Dermis blood vessel endothelial cell (primary cell): ENCODE measurements at places on chromosomes 12 and 14. TPM values are rescaled to one million over a fixed set of nuclear protein-coding genes. Genes with fewer than 3 reads are reported as not detected.

COX8C gene
- total RNA-seq = 0.23 TPM in 1 of 2 replicates, not detected in the other

TNFAIP2 gene
- 65.1 and 94.6 TPM in 2 replicates for total RNA-seq

DNA sequence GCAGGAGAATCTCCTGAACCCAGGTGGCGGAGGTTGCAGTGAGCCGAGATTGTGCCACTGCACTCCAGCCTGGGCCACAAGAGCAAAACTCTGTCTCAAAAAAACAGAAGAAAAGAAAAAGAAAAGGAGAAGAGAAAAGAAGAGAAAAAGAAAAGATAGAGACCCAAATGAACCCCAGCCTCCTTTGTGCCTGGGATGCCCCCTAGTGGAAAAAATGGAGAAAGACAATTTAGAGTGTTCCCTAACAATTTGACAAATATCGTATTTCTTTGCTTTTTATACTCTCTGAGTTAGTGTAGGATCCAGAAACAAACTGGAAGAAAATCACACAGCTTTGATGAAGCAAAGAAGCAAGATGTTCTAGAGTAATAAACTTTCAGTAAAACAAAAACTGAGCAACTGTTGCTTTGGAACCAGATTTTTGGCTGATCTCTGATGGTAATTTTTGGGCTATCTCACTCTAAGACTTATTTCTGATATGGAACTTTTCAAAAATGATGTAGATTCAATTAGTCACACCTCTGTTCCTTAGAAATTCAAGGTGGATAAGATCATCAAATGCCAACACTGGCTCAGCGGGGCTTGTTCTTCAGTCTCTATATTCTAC, 18.6 kb upstream of the PRKAB1 start:
- peak; percentile 38 for DNase-seq

DNA sequence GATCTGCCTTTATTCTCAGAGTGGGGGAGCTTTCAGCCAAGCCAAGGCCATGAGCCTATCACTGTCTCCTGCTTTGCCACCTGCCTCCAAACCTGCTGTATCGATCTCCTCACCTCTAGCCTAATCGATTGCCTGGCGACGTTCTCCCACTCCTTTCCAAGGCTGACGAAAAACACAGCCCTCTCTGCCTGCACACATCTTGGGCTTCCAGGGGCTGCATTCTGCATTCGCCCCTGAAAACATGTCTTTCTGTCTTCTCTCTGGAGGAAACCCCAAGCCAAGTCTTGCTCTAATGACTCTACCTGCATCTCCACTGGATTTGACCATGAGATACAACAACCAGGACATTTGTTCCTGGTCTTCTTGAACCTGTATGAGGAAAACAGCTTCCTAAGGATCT, 540.7 kb downstream of the BCL11B start:
- no peak for DNase-seq

GRCh38 chr14:106737021-106737420, 1210.6 kb downstream of the TMEM121 start:
- DNase-seq = no peak

DNA sequence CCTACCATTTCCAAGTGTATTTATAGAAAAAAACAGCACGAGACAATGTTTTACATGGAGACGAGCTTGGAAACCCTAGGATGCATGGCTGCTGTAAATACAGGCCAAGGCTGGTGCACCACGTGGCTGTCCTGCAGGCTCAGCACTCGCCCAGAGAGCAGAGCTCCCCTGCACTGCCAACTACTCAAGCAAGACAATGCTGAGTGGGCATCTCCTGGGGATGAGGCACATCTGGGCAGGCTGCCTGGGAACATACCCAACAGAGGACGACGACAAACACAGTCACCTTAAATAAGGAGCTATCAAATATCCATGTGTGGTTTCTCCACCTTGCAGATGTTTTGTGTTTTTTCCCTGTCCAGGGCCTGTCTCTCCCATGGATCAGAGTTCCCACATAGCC, 128.3 kb upstream of the PRMT8 start:
- DNase-seq = no peak

DNA sequence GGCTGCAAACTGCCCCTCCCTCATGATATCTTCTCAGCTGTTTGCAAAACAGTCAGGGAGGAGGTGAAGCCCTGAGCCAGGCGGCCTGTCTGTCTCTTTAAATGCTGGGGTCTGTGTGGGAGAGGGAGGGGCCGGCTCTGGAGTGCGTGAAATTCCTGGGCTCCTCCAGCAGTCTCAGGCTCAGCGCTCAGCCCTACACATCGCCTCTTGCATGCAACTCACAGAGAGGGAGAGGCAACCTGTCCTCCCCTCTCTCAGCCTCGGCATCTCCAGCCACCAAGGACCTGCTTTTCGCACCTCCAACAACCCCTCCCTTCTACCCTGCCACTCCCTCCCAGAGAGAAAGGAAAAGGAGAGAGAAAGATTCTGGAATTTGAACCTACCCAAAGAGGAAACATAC, at the start of gene NRXN3:
Gene NRXN3 (plus strand): TSS at position 171 of the 400 bp plus-strand sequence. CDS start 72,721 bp downstream, outside the sequence.
- DNase-seq = no peak

DNA sequence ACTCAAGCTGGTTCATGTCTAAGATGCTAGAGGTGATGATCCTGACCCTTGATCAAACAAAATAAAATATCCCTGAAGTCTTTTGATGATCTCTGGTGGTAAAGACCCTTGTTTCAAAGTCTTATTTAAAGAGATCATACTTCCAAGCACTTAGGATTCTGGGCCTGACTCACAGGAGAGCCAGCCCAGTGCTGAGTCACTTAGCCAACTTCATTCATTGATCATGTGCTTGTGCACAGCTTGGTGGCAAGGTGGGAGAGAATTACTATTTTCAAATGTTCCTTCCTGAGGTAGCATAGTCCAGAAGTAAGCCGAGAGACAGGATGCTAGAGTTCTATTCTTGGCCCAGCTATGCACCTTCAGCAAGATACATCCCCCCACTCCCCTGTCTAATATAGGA, 40.6 kb downstream of the SCN8A start:
- DNase-seq = peak; percentile 8

GRCh38 chr12:58419905-58420304, 478.5 kb downstream of the ATP23 start:
- no peak for DNase-seq

GRCh38 chr14:72618424-72618823, 275.5 kb downstream of the DPF3 start:
- DNase-seq = no peak

DNA sequence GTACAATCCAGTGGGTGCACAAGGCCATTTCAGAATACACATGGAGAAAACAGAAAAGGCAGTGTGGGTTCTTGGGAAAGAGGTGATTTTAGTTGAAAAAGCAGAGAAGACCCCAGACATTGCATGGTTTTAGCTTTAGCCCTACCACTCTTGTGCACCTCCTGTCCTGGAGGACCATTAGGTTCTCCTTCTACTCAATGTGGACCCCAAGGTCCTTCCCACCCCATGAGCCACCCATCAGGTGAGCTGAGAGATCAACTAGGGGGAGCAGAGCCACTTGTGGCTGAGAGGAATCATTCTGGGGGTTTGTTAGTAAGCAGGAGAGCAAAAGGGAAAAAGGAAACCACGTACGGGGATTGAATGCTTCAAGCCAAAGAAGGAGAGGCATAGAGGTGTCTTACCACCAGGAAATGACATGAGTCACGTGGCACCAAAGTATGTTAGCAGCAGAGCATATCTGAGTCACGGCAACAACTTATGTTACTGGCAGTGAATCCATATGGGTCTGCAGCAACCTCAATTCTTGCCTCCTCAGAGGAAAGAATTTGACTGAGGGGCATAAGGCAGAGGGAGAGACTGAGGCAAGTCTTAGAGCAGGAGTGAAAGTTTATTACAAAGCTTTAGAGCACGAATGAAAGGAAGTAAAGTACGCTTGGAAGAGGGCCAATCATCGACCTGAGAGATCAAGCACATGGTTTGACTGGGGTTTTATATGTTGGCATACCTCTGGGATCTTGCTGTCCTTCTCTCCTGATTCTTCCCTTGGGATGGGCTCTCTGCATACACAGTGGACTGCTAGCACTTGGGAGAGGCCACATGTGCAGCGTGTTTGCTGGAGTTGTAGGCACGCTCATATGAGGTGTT, 73.9 kb downstream of the HSD17B6 start:
- peak; percentile 47 for DNase-seq

DNA sequence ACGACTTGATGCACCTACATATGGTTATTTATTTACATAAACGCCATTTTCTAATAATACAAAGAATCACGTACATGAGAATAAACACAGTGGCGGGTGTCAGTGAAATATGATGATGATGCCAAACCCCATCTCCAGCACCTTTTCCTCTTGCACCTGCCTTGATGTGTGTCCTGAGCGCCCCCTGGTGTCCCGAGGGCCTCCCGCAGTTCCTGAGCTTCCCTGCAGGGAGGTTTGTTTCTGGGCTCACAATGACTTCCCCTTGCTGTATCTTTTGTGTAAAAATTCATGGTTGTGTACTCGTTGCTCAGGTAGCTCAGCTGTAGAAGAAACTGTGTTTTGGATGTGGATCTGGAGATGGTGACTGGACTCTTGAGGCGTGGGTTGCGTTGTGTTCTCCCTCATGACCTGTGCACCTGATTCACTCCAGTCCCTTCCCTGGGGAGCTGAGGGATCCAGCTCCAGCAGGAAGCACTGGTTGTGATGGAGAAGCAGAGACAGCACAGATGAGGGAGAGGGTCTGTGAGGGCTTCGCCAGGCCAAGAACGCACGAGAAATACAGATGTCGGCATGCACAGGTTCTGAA, 1037.8 kb downstream of the TMEM121 start:
- DNase-seq = no peak

- no peak for DNase-seq
Observed at GRCh38 chr14:103721334-103722120, 5.9 kb downstream of the ZFYVE21 start.

DNA sequence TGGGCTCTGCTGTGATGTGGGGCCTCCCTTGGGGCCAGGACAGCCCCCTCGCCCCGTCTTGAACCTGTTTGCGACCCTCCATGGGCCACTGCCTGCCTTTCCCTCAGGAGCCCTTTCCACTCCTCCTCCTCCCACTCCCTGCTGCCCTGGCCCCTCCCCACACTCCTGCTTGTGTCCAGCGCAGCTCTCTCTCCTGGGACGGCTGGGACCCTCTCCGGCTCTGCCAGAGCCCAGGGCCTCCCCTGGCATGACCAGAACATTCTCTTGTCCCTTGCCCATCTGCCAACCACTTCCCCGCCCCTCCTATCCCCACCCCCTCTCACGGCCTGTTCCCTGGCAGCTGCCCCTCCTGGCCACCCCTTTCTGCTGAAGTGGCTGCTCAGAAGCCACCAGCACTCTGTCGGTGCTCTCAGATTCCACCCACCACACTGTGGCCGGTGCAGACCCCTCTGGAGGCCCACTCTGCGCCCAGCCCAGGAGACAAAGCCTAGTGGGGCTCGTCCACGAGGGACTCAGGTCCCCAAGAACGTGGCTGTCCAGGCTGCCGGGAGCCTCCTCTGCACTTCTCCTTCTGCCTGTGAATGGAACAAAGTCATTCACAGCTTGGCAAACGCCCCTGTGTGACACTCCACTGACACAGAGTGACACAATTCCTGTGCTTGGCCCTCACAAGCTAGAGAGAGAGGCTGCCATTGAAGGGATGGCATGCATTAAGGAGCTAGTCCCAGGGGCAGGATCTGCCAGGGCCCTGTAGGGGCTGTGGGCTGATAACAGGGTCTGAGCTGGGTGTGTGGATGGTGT, 1.4 kb downstream of the ASPG start:
- no peak for DNase-seq

DNA sequence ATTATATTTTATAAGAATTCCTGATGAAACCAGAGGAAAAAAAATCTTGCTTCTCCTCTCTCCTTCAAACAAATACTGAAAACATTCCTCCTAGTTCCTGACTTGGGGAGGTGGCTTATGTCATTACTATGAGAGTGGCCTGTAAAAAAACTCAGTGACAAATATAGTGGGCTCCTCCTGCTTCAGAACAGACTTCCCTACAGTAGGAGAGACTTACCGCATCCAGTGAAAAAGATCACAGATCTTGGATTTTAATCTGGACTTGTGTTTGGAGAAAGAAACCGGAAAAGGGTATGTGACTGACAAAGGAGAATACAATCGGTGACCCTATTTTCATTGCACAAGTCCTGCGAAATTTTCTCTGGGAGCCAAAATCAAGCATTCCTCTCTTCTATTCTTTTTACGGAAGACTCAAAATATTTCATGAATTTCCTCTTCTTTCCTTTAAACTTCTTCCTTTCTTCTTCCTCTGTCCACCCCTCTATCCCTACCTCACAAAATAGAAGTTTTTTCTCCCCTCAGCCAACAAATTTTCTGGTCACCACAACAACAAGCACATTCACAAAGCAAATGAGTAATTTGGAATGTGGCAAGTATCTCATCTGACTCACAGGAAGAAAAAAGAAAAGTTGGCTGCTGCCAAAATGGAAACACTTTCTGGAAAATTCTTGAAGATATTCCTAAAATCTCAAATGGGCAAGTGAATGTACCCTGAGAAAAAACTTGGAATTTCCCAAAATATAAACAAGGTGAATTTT, 185.1 kb upstream of the CDKN3 start:
- DNase-seq = peak; percentile 87
